ENCODE measurements at places on chromosomes 6 and 20. TPM values are rescaled to one million over a fixed set of nuclear protein-coding genes. Genes with fewer than 3 reads are reported as not detected.

- DNase-seq = no peak
These were observed 57.2 kb upstream of the GPR6 start for GRCh38 chr6:109920911-109921310.

DNA sequence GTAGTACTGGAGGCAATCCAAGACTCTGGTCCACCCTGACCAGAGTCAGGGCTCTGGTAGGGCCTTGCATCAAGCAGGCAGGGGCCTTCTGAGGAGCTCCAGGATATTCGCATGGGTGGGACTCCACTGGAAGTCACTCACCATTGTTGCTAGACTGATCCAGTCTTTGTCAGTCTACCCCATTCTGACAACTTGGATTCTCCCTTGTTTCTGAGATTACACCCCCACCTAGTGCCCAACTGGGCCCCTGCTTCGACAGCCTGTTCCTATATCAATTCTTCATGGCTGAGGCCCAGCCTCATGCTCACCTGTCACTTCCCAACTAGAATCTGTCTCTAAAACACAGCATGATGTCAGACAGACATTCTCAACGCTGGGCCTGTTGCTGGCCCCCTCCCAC is 5.2 kb downstream of the SLC35D3 start:
- no peak for DNase-seq

PRSS16 gene
- total RNA-seq = 0.15 TPM

LY6G6F gene
- not detected for total RNA-seq

GLP1R gene
- 0.05 TPM for total RNA-seq

- DNase-seq = no peak
These were observed 38.6 kb downstream of the ZNF217 start for GRCh38 chr20:53555081-53555480.

C20orf144 gene
- total RNA-seq = 0.38 TPM

GRCh38 chr20:44017905-44018258 is 103.2 kb downstream of the TOX2 start:
- DNase-seq = no peak

GRCh38 chr6:163335671-163336545 is 78.6 kb upstream of the QKI start:
- no peak for DNase-seq

DNA sequence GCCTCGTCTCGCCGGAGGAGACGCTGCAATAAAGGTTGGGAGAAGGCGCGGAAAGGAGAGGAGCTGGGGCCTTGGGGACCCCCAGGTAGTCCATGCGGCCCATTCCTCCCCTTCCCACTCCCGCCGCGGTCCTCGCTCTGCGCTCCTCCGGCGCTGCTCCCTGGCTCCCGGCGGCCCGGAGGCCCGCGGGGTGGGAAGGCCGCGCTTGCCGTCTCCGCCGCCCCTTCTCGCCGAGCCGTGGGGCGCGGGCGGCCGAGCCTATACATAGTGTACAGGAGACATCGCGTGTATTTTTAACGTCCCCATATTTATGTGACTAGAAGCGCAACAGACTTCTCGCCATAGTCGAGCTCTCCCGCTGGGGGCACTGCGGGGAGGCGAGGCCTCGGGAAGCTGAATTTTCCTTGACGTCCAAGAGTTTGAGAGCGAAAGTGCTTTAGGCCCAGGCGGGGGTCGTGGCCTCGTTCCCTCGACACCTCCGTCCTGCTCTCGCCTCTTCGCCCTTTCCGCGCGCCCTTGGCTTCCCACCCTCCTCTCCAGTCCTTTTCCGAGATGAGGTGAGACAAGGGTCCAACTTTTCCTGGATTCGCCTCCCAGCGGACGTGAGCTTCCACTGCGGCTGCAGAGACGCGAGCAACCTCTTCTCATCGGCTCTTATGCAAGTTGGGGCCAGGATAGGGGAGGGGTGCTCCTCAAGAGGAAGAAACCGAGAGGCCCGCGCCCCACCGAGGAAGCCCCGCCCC is 29.0 kb downstream of the SLC12A5 start:
- DNase-seq = no peak

ZKSCAN4 gene
- total RNA-seq = 4.2 TPM

GRCh38 chr20:7375905-7376304 is 564.4 kb downstream of the HAO1 start:
- DNase-seq = no peak

- no peak for DNase-seq
These were observed 216.6 kb downstream of the HIVEP2 start for GRCh38 chr6:142728364-142728763.

Measured in activated T-cell treated with anti-CD3 and anti-CD28 coated beads, Interleukin-2, amount 50 U/mL, for 4 hours (primary cell).